Heart right ventricle (tissue), 16 donors: ENCODE measurements at places on chromosomes 12 and 14. TPM values are rescaled to one million over a fixed set of nuclear protein-coding genes. Genes with fewer than 3 reads are reported as not detected.

The ADCY4 gene
- polyA plus RNA-seq = 23.1 TPM

The SLC6A13 gene
- 0.87 TPM for polyA plus RNA-seq

The ITGA5 gene
- 154 TPM for polyA plus RNA-seq

The MUCL1 gene
- polyA plus RNA-seq = not detected

The COL2A1 gene
- 0.03 TPM for polyA plus RNA-seq

The OR5AU1 gene
- polyA plus RNA-seq = not detected

The SLCO1A2 gene
- polyA plus RNA-seq = not detected

The RPL36AL gene
- polyA plus RNA-seq = 562 TPM

The DENND5B gene
- polyA plus RNA-seq = 5.2 TPM

The DTD2 gene
- 4.2 TPM for polyA plus RNA-seq

The GUCY2C gene
- 0.01 TPM for polyA plus RNA-seq

The RTN1 gene
- 0.52 TPM for polyA plus RNA-seq

The OVCH1 gene
- polyA plus RNA-seq = 0.12 TPM

- H3K36me3 ChIP-seq = no peaks in the 10 kb centered on the region
- no peaks in the 10 kb centered on the region for H3K27me3 ChIP-seq
- no peak overlapping the region for H3K4me3 ChIP-seq
- H3K27ac ChIP-seq = no peak overlapping the region
Observed at GRCh38 chr12:51183816-51184215, 10.9 kb upstream of the TFCP2 start.

GRCh38 chr14:104864267-104865080, 594 bp upstream of the CEP170B start:
- peaks cover 26% of the 10 kb centered on the region for H3K4me1 ChIP-seq
- no peak overlapping the region for H3K27ac ChIP-seq
- peak overlapping the region; percentile 57 for H3K4me3 ChIP-seq
- no peaks in the 10 kb centered on the region for H3K36me3 ChIP-seq
- peak; percentile 23 for DNase-seq
- no peaks in the 10 kb centered on the region for H3K27me3 ChIP-seq

DNA sequence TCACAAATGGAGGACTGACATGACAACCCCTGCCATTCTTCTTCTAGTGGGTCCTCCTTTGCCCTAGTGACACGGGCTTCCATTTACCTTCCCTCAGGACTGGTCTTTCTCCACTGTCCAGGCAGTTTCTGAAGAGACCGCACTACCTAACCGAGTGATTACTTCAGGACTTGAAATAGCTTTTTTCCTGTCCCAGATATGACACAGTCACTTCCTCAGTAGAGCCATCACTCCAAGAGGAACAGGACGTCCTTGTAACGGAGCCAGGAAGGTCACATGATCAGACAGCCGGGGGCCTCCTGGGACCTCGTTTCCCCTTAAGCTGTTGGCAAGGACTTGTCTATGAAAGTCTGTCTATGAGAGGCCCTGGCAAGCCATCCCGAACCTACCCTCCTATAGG, 62.3 kb downstream of the FOS start:
- no peaks in the 10 kb centered on the region for H3K27me3 ChIP-seq
- peaks cover 76% of the 10 kb centered on the region for H3K4me1 ChIP-seq
- H3K4me3 ChIP-seq = no peak overlapping the region
- peak overlapping the region; percentile 91 for H3K27ac ChIP-seq
- DNase-seq = peak; percentile 82

- no peak for DNase-seq
- H3K27ac ChIP-seq = no peak overlapping the region
- H3K27me3 ChIP-seq = no peaks in the 10 kb centered on the region
- no peak overlapping the region for H3K4me3 ChIP-seq
- H3K4me1 ChIP-seq = peaks cover 8% of the 10 kb centered on the region
- no peaks in the 10 kb centered on the region for H3K36me3 ChIP-seq
Observed at GRCh38 chr12:94663071-94663470, 12.7 kb upstream of the TMCC3 start.

DNA sequence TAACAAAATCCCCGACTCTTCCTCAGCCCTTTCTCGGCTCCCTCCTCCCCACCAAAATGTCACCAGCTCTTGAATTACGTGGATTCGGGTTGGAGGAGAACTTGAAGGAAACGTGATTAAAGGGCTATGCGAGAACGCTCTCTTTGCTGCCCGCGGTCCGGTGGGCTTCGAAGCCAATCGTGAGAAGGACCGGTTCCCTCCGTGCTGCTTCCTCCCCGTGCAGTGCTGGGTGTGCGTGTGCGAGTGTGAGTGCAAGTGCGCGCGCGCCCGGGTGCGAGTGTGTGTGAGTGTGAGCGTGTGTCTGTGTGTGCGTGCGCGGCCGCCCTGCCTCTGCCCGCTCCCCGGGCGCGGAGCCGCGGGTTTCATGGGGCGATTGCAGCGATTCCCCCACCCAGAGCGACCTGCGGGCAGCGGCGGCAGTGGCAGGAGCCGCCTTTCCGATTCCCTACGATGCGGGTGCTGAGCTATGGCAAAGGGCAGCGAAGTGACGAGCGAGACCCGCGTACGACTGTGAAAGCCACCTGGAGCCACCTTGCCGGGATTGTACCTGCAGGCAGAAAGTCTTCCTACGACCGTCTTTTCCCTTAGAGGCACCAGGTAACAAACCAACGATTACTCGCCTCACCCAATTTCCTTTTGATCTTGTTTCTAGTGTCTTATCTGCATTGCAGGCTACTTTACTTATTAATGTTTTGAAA, 1.4 kb downstream of the LRFN5 start:
- no peak for DNase-seq
- H3K36me3 ChIP-seq = no peaks in the 10 kb centered on the region
- peaks cover 28% of the 10 kb centered on the region for H3K4me1 ChIP-seq
- H3K27ac ChIP-seq = no peak overlapping the region
- H3K27me3 ChIP-seq = peaks cover 96% of the 10 kb centered on the region

DNA sequence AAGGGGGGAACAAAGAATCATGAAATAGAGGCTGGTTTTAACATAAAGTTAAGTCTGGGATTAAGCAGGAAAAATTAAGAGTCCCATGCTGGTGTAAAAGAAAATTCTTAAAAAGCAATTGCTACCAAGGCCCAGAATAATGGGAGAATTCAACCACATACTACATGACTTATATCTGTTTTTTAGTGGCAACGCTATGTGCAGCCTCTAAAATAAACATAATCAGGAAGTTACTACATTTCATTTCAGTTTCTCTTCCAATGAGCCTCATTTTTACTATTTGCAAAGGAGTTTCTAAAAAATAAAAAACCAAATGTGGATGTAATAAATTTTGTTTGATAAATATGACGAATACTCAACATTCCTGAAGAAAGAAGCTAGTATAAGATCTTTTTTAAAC, 58.1 kb downstream of the CPNE8 start:
- peaks cover 7% of the 10 kb centered on the region for H3K4me1 ChIP-seq
- H3K4me3 ChIP-seq = no peak overlapping the region
- H3K36me3 ChIP-seq = no peaks in the 10 kb centered on the region
- H3K27me3 ChIP-seq = no peaks in the 10 kb centered on the region
- no peak overlapping the region for H3K27ac ChIP-seq
- DNase-seq = no peak

- no peaks in the 10 kb centered on the region for H3K4me1 ChIP-seq
- H3K27ac ChIP-seq = no peak overlapping the region
- H3K4me3 ChIP-seq = no peak overlapping the region
- no peaks in the 10 kb centered on the region for H3K36me3 ChIP-seq
- no peaks in the 10 kb centered on the region for H3K27me3 ChIP-seq
- no peak for DNase-seq
Observed at GRCh38 chr14:40936861-40937260, 669.8 kb upstream of the LRFN5 start.

DNA sequence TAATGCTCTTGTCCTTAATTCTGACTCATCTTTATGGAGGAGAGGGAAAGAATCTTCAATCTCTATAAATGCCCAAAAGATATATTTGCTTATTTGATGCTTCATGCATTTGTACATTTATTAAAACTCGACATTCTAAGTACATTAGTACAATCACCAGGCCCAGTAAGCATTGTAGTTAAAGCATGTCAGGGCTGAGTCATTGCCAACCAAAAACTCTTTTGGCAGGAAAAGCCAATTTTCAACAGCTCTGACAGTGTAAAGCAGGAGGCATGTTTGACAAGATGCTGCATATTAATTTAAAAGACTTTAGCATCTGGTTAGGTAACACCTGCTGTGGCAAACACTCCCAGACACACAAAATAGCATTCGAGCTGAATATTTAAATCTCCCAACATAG, 290.9 kb downstream of the PPFIA2 start:
- H3K36me3 ChIP-seq = no peaks in the 10 kb centered on the region
- H3K4me1 ChIP-seq = no peaks in the 10 kb centered on the region
- DNase-seq = no peak

- H3K27me3 ChIP-seq = no peaks in the 10 kb centered on the region
- H3K27ac ChIP-seq = peak overlapping the region; percentile 56
- no peaks in the 10 kb centered on the region for H3K4me1 ChIP-seq
- DNase-seq = no peak
Observed at GRCh38 chr12:9951026-9951675, 19.0 kb upstream of the CLEC2A start.

- H3K27ac ChIP-seq = no peak overlapping the region
- H3K4me3 ChIP-seq = no peak overlapping the region
- DNase-seq = no peak
Observed at GRCh38 chr12:12590961-12591360, 20.7 kb upstream of the CREBL2 start.

DNA sequence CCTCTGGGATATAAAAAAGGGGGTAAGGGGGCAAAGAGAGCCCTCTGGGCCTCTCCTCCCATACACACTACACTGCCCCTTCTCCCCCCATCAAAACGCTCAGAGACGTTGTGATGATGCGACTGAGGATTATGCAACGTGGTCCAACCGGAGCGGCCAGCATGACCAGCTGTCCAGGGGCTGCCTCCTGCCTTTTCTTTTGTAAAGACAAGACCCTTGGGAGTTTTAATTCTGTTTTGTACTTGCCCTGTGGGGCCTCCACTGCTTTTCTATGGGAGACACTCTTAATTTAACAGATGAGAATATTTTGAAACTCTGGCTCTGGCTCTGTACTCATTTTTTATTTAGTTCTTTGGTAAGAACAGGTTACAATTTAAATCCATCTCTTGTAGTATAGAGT, 7.2 kb downstream of the MBD6 start:
- peaks cover 10% of the 10 kb centered on the region for H3K36me3 ChIP-seq
- H3K27ac ChIP-seq = no peak overlapping the region
- no peaks in the 10 kb centered on the region for H3K27me3 ChIP-seq
- DNase-seq = no peak
- peaks cover 12% of the 10 kb centered on the region for H3K4me1 ChIP-seq
- H3K4me3 ChIP-seq = no peak overlapping the region

DNA sequence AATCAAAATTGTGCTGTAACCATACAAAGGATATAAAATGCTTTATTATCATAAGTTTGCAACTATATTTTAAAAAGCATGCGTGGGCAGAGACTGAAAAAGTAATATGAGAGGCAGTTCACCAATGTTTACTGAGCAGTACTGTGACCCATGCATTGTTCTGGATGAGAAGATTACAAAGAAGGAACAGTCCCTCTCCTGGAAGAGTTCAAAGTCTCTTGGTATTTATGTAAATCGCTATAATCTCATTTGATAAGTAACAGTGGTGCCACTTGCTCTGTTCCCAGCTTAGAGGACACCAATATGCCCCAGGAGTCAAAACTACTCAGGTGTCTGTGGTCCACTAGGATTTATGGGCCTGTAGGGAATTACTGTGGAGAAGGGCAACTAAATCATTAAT, 2.1 kb upstream of the CMAS start:
- peaks cover 13% of the 10 kb centered on the region for H3K4me1 ChIP-seq
- no peaks in the 10 kb centered on the region for H3K36me3 ChIP-seq
- no peaks in the 10 kb centered on the region for H3K27me3 ChIP-seq
- no peak for DNase-seq
- no peak overlapping the region for H3K27ac ChIP-seq
- H3K4me3 ChIP-seq = no peak overlapping the region

- no peak overlapping the region for H3K27ac ChIP-seq
- H3K4me3 ChIP-seq = no peak overlapping the region
- no peaks in the 10 kb centered on the region for H3K27me3 ChIP-seq
- no peaks in the 10 kb centered on the region for H3K4me1 ChIP-seq
- DNase-seq = no peak
Observed at GRCh38 chr14:105968291-105968690, 441.9 kb downstream of the TMEM121 start.

GRCh38 chr14:24713404-24713803, 79.4 kb upstream of the GZMB start:
- H3K4me1 ChIP-seq = no peaks in the 10 kb centered on the region
- peaks cover 5% of the 10 kb centered on the region for H3K27me3 ChIP-seq

- no peaks in the 10 kb centered on the region for H3K27me3 ChIP-seq
- no peaks in the 10 kb centered on the region for H3K36me3 ChIP-seq
- H3K27ac ChIP-seq = no peak overlapping the region
- no peak overlapping the region for H3K4me3 ChIP-seq
Observed at GRCh38 chr14:51382506-51382905, 142.5 kb downstream of the TMX1 start.

- peaks cover 7% of the 10 kb centered on the region for H3K4me1 ChIP-seq
- no peak for DNase-seq
- H3K4me3 ChIP-seq = no peak overlapping the region
- H3K27ac ChIP-seq = peak overlapping the region; percentile 21
- no peaks in the 10 kb centered on the region for H3K36me3 ChIP-seq
Observed at GRCh38 chr12:69553628-69554248, 31.5 kb upstream of the CCT2 start.

DNA sequence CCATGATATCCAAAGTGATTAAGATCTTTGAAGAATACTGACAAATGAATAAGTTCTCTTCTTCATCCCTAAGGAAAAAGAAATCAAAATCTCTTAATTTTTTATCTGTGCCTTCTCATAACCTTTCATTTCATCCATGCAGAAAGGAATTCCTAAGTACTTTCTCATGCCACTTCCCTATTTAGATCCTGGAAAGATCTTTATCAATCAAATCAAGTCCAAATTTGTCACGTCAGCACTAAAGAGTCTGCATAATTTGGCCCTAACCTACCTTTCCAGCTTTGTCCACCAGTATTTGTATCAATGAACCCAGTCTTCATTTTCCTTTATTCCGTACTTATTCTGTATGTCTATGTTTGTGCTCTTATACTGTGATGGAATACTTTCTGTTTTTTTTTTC, 41.2 kb downstream of the VEZT start:
- no peak overlapping the region for H3K4me3 ChIP-seq
- H3K27me3 ChIP-seq = no peaks in the 10 kb centered on the region
- no peaks in the 10 kb centered on the region for H3K36me3 ChIP-seq

- H3K4me3 ChIP-seq = no peak overlapping the region
- peak; percentile 20 for DNase-seq
- no peaks in the 10 kb centered on the region for H3K27me3 ChIP-seq
- H3K36me3 ChIP-seq = no peaks in the 10 kb centered on the region
Observed at GRCh38 chr12:75913502-75914351, 117.8 kb downstream of the PHLDA1 start.
